Activated T-helper 9 cell treated with anti-CD3 and anti-CD28 coated beads, Interleukin-2, amount 50 U/mL, for 16 hours (primary cell): ENCODE measurements at places on chromosomes 5 and 9.

DNA sequence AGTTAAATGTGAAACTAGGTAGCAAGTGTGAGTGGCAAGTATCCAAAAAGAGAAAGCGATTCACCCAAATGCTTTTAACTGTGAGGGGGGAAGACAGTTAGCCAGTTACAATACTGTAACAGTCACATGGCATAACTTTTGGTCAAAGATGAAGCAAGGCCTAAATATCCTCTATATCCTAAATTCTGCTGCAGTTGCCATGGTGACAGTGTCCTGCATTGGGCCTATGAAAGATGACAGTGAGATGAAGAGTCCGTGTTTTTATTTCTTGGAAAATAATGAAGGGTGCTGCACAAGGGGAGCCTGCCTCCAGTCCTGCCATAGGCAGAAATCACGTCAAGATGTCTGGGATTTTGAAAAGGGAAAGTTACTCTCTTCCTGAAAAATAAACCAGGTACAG is 534.6 kb downstream of the NTRK2 start:
- no peak for DNase-seq

GRCh38 chr9:109889456-109889855 is 109.5 kb downstream of the PALM2AKAP2 start:
- DNase-seq, result no peak

DNA sequence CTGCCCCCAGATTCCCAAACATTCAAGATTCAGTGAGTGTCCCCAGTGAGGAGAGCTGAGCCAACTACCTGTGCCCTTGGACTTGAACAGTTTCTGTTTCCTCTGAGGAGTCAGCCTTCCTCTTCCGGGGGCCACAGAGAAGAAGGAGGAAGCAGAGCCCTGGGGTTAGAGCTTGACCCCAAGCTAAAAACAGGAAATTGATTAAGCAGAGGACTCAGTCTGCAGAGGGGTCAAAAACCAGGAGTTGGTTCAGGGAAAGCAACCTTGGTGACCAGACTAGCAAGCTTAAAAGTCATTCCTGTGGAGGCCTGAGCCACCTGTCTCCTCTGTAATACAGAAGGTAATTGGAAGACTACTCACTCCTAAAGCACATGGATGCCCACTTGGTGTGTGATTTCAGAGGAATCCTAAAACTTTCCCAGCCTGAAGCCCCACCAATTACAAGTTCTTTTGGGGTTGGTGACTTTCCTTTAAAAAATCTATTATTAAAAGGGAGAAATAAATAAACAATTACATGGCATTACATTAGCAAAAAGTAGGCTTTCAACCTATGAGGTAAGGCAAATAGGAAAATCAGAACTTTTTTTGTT is 64.2 kb upstream of the SELENOP start:
- DNase-seq, result no peak

- no peak for DNase-seq
Observed at GRCh38 chr9:16352791-16353401, 517.6 kb downstream of the BNC2 start.

DNA sequence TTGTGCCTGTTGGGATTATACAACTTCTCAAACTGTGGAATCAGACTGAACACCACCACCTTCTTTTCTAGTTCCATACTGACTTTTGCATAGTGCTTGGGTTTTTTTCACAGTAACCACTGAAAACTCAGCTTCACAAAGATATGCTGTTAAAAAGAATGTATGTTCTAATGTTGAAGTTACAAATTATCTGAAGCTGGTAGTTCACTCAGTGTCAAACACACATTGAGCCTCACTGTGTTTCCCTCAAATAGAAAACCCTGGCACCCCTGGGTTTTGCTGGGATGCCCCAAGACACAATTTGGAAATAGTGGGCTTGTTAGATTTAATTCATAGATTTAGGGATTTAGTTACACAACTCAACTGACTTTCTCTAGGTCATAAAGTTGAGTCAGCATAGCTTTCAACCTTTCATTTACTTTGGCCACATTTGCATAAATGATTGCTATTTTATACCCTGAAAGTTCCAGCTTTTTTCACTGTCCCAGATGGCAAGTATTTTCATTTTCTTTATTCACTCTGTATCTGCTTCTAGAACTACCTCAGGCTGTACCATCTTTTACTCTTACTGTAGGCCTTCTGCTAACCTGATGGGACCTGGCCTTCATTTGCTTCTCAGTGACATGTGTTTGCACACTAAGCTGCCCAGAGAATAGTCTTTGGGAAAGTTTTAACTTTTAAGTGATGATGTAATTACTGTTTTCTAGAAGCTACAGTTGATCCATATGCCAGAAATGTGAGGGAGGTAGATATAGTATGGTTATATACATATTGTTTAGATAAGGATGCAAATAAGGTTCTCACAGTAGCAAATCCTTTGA is 115.1 kb downstream of the CDC42SE2 start:
- DNase-seq, result no peak
